Activated T-helper 1 cell treated with anti-CD3 and anti-CD28 coated beads, Interleukin-12 subunit alpha, Interleukin-12 subunit beta, Interleukin-2, Interleukin-4 antibody, amounts not matched to agents 30 ng/mL and 10 ng/mL and 1 ng/mL, durations not matched to agents 14 hours and 24 hours and 36 hours (primary cell): ENCODE measurements at places on chromosomes 13 and 19.

GRCh38 chr13:49627831-49628652, at the start of gene ARL11:
TSS of gene ARL11 (plus strand) at chr13:49628507. CDS start at chr13:49630448, 1,941 bp downstream.
- peak; percentile 58 for DNase-seq

DNA sequence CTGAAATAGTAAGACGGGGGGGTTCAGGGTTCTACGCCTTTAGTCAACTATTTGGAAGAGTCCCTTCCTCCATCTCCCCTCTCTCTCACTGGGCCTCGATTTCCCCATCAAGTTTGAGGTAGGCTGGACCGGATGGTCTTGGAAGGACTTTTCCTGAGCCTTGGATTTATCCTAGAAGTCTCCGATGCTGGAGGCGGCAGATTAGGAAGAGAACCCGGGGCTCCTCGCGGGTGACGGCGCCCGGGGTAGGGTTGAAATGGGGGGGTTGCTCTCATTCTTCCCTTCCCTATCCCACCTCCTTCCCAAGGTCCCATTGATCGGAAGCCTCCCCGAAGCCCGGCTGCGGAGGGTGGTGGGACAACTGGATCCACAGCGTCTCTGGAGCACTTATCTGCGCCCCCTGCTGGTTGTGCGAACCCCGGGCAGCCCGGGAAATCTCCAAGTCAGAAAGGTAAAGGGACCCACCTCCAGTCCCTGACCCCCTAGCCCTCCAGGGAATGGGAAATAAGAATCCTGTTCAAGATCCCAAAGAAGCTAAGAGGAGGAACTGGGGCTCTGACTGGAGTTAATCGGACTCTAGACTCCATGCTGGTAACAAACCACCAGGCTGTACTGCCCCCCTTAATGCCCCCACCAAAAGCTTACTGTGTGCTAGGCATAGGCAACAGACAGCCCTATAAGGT, 781 bp downstream of the QPCTL start:
- DNase-seq = peak; percentile 69

DNA sequence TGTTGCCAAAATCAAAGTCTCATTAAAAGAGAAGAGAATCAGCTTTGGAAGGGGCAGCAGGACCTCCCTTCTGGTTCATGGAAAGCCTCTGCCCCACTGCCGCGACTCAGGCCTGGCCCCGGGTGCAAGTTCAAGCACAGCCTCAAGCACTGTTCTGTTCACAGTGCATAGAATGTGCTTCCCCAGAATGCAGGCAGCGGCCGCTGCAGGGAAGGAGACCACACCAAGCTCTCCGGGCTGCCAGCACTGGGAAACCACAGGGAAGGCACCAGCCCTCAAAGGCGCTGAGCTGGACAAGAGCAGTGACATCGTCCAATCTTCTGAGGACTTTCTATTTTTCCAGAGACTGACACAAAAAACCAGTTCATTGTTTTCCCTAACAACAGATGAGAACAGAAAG, 55.5 kb downstream of the CRYL1 start:
- no peak for DNase-seq

GRCh38 chr13:37201081-37201480, 95.6 kb upstream of the CSNK1A1L start:
- no peak for DNase-seq

DNA sequence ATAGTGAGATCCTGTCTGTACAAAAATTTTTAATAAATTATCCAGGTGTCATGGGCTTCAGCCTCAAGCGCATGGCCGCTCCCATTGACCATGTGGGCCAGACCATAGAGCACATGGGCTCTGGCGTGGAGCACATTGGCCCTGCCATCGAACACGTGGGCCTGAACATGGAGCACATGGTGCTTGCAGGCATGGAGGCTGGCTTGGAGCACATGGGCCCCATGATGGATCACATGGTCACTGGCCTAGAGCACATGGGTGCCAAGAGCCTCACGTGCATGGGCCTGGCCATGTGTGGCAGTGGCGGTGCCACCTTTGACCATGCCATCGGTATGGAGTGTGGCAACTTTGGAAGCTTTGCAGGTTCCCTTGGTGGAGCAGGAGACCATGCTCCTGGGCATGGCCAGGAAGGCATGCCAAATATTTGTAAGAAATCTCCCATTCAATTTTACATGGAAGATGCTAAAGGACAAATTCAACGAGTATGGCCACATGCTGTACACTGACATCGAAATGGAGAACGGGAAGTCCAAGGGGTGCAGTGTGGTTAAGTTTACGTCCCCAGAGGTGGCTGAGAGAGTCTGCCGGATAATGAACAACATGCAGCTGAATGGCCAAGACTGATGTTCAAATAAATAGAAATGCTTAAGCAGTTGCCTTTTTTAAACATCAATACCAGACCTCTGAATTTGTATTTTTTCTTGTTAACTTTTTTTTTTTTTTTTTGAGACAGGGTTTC, 21.3 kb upstream of the SLC1A5 start:
- DNase-seq = no peak

DNA sequence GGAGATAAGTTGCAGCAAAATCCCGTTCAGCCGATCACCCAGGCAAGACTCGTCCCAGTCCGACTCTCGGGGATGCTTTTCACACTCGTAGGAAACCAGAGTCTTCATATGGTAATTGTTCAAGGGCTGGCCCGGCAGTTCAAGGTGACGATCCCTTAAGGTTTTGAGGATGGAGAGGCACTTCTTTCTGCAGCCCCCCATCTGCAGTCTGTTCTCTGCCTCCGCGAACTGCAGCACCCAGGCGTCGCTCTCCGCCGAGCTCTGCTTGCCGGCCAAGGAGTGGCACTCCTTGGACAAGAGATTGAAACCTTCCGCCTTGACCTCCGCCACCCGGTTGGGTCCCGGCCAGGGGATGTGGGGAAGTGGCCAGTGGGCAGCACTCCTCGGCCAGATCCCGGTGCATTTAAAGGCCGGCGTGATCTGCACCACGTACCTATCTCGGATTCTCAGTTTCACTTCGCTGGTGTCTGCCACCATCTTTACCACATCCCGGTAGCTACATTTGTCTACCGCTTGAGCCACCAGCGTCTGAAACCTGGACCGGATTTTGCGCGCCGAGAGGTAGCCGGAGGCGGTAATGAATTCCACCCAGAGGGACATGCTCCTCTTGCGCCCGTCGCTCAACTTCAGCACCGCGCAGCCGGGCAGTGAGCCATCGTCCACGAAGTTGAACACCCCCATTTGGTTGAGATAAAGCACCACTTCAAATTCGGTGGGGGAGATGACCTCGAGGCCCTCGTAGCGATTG, 1.1 kb downstream of the MAB21L1 start:
- no peak for DNase-seq

GRCh38 chr19:18292810-18293641, 11.6 kb upstream of the JUND start:
- no peak for DNase-seq

GRCh38 chr13:58254943-58255342, 623.4 kb downstream of the PCDH17 start:
- no peak for DNase-seq

GRCh38 chr13:47126432-47126831, 229.6 kb upstream of the HTR2A start:
- no peak for DNase-seq
